ENCODE measurements at places on chromosomes 5 and 9.

- peak; percentile 89 for DNase-seq
Measured at GRCh38 chr5:34499001-34499734, 157.0 kb upstream of the RAI14 start.

- DNase-seq = peak; percentile 50
Measured at GRCh38 chr5:127878174-127878750, 175.1 kb downstream of the CCDC192 start.

DNA sequence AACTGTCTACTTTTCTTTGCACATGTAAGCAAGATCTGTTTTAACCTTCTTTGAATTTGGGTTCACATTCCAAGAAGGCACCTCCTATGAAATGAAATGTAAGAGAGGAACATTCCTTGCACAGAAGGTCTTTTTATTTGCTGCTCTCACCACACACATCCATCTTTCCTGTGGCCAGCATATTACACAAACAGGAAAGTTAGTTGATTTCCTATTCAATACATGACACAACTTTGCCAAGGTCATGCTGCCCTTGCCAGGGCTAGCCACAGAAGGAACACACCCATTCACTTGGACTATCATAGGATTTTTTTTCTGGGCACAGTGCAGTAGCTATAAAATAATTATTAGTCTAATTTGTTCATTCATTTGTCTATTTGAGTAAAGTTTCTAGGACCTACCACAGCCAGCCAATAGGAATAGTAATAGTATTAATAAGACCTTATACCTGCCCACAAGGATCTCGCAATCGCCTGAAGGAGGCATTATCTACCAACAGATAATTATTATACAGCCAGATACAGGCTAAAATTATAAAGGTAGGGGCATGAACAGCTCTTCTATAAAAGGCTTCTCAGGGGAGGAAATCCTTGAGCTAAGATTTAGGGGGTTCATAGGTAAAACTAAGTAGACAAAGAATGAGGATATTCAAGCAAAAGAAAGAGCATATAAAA is 78.1 kb upstream of the NREP start:
- DNase-seq = no peak

- no peak for DNase-seq
Measured at GRCh38 chr9:93255494-93255867, 71.5 kb downstream of the WNK2 start.

- DNase-seq = peak; percentile 89
Measured at GRCh38 chr5:83306572-83307241, 164.8 kb upstream of the VCAN start.

- DNase-seq = peak; percentile 79
Measured at GRCh38 chr5:37837414-37838032, 2.3 kb downstream of the GDNF start.

- no peak for DNase-seq
Measured at GRCh38 chr9:131406563-131407436, 12.9 kb downstream of the PRRC2B start.

DNA sequence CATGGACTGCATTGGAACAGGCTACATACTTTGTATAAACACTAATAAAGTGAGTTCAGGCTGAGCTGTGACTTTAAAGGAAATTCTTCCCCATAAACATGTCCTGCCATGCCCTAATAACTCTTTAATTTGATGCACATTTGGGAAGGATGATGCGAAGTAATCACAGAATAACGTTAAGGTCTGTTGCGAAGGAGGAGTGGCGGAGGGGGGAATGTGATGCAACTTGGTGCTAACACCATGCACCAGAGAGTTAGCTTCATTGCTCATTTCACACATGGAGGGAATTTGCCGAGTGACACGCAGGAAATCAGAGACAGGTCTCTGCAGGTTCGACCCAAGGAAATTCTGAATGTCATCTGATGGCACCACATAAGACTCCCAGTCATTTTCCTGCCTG is 32.9 kb downstream of the SLIT3 start:
- DNase-seq = peak; percentile 46

- DNase-seq = no peak
Measured at GRCh38 chr5:51377151-51378060, 5.8 kb upstream of the ISL1 start.

DNA sequence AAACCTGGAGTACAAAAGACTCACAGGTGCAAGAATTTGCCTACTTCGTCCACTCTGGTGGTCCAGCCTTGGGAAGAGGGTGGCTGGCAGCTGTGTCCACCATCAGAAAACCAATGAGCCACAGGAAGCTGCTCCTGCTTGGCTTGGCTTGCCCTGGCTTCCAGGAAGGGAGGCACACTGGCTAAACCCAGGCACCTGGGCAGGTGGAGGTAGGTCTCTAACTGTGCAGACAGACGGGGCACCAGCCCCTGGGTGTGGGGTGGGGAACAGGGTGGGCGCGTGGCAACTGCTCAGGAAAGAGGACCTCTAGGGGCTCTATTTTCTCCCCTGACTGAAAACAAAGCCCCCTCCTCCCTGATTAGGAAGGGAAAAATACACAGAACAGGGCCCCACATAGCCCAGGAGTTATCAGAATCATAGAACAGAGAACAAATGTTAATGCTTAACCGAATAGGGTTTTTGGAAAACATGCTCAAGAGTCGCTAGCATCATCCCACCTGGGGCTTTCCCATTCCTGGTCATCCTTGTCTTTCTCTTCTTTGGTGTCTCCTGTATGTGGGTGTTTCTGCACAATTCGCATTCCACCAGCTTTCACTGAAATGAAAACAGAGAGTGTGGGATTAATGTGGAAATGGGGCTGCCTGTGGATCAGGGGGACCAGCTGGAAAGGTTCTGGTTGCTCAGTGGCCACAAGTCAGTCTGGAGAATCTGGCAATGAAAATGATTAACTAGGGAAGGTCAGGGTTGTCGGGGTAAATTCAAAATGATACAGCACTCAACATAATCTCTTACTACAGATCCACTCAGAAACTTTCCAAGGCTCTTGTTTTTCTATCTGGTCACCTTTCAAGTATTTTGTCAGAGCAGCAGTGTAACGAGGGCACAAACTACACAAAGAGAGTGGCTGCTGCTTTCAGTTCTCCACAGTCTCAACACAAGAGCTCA is 13.1 kb downstream of the DAP start:
- no peak for DNase-seq

- peak; percentile 25 for DNase-seq
Measured at GRCh38 chr5:113615708-113616107, 102.2 kb downstream of the YTHDC2 start.

DNA sequence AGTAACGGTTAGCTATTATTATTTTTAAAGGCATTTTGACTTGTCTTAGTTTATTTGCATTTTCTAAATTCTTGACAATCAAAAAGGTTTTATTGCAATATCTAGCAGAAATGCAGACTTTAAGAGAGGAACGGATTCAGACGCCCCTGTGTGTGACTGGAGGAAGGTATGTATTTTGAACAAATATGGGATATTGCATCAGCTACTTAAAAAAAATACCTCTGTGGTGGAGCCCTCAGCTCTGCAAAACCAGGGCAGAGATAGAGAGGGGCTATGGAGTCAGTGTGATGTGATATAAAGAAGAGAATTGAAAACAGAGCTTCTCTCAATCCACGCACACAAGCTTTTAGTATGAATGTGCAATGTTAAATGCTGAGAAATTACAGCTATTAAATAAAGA is 142.4 kb downstream of the ICE1 start:
- no peak for DNase-seq

DNA sequence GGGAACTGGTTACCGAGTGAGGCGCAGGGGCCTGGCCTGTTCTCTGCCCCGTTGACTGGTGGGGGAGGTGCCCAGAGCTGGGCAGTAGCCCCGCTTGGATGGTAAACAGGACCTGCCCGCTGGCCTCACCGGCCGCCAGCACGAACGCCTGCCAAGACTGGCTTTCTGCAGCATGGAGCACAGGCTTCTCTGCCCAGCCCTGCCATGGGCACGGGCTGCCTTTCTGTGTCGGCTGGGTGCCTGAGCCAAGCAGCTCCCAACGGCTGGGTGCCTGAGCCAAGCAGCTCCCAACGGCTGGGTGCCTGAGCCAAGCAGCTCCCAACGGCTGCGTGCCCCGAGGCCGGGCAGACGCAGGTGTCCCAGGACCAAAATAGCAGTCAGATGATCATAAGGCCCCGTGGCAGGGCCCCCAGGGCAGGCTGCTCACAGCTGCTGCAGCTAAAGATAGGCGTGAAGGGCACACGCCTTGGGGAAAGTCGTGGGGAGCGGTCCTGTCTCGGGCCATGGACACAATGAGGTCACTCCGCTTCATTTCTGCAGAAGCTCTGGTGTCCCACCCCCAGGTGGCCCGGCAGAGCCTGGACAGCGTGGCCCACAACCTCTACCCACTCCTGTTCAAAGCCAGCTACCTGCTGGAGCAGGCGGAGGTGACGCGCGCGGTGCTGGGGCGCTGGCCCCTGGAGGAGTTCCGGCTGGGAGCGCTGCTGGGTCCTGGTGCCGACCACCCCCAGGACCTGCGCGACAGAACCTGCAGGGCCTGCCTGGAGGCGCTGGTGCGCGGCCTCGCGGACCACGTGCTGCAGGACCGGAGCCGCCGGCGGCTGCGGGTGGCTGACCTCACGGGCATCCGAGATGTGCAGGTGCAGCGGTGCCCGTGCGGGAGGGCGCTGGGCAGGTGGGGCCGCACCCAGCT is at the start of gene LRRC14B:
LRRC14B (plus strand) TSS at position 460 of the 913 bp plus-strand sequence; CDS start at position 504, 44 bp downstream.
- DNase-seq = no peak

- DNase-seq = no peak
Measured at GRCh38 chr5:10583663-10584572, 20.0 kb downstream of the ANKRD33B start.

- peak; percentile 78 for DNase-seq
Measured at GRCh38 chr5:127892467-127893207, 189.4 kb downstream of the CCDC192 start.

- DNase-seq = peak; percentile 93
Measured at GRCh38 chr5:124343451-124343867, 403.0 kb downstream of the ZNF608 start.

DNA sequence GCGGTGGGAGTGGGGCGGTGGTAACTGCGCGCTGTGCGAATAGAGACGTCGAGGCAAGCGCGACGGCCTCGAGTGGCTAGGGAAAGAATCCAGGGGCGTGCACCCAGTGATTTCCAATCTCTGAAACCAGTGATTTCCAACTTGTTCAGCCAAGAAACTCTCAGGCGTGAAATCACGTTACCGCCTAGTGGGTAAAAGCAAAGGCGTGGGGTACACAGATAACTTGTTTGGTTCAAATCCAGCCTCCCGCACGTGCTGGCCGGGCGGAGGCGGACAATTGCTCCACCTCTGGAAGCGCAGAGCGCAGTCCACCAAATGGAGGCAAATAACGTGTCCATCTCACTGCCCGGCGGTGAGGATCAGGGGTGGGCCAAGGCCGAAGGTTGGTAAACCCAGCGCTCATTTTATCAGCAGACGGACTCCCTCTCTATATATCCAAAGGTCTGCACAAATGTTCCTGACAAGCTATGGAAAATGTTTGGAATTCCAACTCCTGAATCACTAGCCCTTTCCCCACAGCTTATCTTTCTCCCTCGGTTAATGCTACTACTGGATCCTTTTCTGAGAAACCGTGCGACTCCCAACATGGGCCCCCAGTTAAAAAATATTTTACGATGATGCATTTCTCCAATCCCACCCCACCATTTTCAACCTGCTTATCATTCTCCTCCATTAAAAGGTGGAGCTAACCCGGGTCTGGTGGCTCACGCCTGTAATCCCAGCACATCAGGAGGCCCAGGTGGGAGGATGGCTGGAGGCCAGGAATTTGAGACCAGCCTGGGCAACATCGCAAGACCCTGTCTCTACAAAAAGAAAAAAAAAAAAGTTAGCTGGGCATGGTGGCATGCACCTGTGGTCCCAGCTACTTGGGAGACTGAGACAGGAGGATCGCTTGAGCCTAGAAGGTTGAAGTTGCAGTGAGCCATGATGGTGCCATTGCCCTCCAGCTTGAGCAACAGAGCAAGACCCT is 950 bp upstream of the FNBP1 start:
- DNase-seq = peak; percentile 60

- no peak for DNase-seq
Measured at GRCh38 chr5:147309621-147310020, 74.8 kb downstream of the STK32A start.

DNA sequence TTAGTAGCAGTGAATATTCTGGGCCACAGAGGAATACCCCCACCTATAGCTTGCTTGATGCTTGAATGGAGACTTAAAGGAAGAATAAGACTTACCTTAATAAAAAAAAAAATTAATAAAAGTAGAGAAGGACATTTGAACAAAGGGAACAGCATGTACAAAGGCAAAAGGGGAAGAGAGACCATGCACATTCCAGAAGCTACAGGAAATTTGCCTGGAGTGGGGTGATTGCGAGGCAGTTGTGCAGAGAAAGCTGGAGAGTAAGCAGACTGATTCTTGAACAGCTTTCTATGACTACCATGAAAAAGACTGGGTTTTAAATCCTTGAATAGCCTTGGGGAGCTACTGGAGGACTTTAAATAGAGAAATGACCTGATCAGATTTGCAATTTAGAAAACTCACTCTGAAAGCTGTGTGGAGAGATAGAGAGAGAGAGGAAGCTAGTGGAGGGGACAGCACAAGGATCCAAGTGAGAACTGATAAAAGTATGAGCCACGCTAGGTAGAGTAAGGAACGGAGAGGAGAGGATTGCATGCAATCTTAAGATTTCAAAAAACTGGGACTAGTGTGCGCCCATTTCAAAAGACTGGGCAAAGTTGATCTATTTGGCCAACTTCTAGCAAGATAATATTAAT is 12.5 kb upstream of the SSBP2 start:
- no peak for DNase-seq

- no peak for DNase-seq
Measured at GRCh38 chr9:114235033-114235661, 79.8 kb downstream of the COL27A1 start.

- DNase-seq = no peak
Measured at GRCh38 chr5:73443829-73444498, 4.6 kb downstream of the FOXD1 start.

GRCh38 chr5:104942735-104943134 is 1380.1 kb upstream of the NUDT12 start:
- DNase-seq = no peak

- DNase-seq = no peak
Measured at GRCh38 chr9:126523611-126524111, 90.1 kb upstream of the LMX1B start.

All from fibroblast of skin of back (primary cell).